Thymus (tissue), 14 donors: ENCODE measurements at places on chromosomes 11 and 22. TPM values are rescaled to one million over a fixed set of nuclear protein-coding genes. Genes with fewer than 3 reads are reported as not detected.

GRCh38 chr11:8719211-8719649, 36.6 kb downstream of the RPL27A start:
- H3K4me3 ChIP-seq: no peak overlapping the region
- no peaks in the 10 kb centered on the region for H3K27me3 ChIP-seq
- H3K4me1 ChIP-seq: no peaks in the 10 kb centered on the region
- no peak for DNase-seq
- H3K27ac ChIP-seq: no peak overlapping the region
- no peaks in the 10 kb centered on the region for H3K36me3 ChIP-seq

DNA sequence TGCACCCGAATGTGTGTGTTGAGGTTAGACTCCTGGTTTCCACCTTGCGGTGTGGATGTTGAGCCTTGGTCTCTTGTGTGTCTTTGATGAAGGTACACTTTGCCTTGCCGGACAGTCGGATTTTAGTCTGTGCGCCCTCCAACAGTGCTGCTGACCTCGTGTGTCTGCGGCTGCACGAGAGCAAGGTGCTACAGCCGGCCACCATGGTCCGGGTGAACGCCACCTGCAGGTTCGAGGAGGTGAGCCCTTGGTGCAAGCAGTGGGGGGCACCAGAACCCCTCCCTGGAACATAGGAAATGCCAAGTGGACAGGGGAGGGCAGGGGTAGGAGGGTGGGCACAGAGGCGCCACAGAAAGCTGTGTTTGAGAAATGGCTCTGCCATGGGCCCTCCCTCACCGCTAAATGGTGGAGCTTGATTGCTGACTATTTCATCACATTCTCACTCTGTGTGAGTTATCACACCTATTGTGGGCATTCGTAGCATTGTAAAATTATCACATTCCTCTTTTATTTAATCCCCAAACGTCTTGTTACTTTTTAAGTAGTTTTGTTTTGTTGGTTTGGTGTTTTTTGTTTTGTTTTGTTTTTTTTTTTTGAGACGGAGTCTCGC, 26.4 kb upstream of the PANX2 start:
- no peaks in the 10 kb centered on the region for H3K27me3 ChIP-seq
- peaks cover 8% of the 10 kb centered on the region for H3K4me1 ChIP-seq
- H3K36me3 ChIP-seq: no peaks in the 10 kb centered on the region
- H3K4me3 ChIP-seq: no peak overlapping the region

GRCh38 chr11:15944460-15944859, 411.9 kb downstream of the SOX6 start:
- H3K36me3 ChIP-seq: no peaks in the 10 kb centered on the region
- H3K27me3 ChIP-seq: peaks cover 14% of the 10 kb centered on the region
- no peak for DNase-seq
- H3K27ac ChIP-seq: no peak overlapping the region
- no peak overlapping the region for H3K4me3 ChIP-seq

DNA sequence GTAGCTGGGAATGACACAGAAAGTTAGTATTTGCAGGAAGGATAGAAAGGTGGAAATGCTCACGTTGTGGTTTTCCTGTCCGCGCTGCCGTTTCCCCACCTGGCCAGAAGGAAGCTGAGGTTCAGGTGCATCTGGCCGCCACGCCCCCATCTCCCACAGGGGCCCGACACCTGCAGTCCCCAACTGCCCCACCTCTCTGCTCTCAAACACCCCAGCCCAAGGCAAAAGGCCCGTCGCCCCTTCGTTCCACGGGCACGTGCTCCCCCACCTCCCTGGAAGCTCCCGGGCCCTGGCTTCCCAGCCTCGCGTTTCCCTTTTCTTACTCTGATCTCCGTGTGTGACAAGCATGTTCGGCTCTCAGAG, 985.1 kb downstream of the BRD1 start:
- no peaks in the 10 kb centered on the region for H3K4me1 ChIP-seq
- no peak overlapping the region for H3K27ac ChIP-seq
- H3K36me3 ChIP-seq: no peaks in the 10 kb centered on the region
- no peaks in the 10 kb centered on the region for H3K27me3 ChIP-seq
- no peak overlapping the region for H3K4me3 ChIP-seq

GRCh38 chr22:26725012-26725676, 67.8 kb downstream of the MIAT start:
- H3K27me3 ChIP-seq: no peaks in the 10 kb centered on the region
- no peak for DNase-seq
- H3K27ac ChIP-seq: no peak overlapping the region
- no peak overlapping the region for H3K4me3 ChIP-seq
- peaks cover 36% of the 10 kb centered on the region for H3K36me3 ChIP-seq
- no peaks in the 10 kb centered on the region for H3K4me1 ChIP-seq

DNA sequence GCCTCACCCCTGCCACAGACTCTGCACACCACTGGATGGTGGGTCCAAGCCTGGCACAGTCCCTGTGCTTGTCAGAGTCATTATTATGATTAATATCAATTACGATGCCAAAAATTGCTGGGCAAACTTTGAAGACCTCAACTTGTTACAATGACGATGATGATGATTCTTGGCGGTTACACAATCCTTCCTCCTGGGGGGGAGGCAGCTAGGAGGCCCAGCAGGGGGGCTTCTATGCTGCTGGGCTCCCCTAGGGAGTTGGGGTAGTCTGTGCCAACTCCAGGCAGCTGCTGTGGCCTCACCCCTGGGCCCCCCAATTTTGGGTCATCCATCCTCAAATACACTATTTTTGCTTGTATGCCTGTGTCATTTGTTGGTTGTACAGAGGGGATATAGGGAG, 12.0 kb downstream of the SLC35E4 start:
- H3K4me1 ChIP-seq: no peaks in the 10 kb centered on the region
- no peak for DNase-seq
- H3K27ac ChIP-seq: no peak overlapping the region
- H3K36me3 ChIP-seq: no peaks in the 10 kb centered on the region

- no peak overlapping the region for H3K4me3 ChIP-seq
- H3K27me3 ChIP-seq: no peaks in the 10 kb centered on the region
- DNase-seq: no peak
- no peaks in the 10 kb centered on the region for H3K4me1 ChIP-seq
- no peaks in the 10 kb centered on the region for H3K36me3 ChIP-seq
Observed at GRCh38 chr11:80388536-80388935, 947.7 kb upstream of the TENM4 start.

- H3K27ac ChIP-seq: no peak overlapping the region
- H3K36me3 ChIP-seq: peaks cover 3% of the 10 kb centered on the region
- H3K4me3 ChIP-seq: no peak overlapping the region
- no peaks in the 10 kb centered on the region for H3K27me3 ChIP-seq
- H3K4me1 ChIP-seq: no peaks in the 10 kb centered on the region
Observed at GRCh38 chr11:88327061-88327460, 10.5 kb downstream of the CTSC start.

DNA sequence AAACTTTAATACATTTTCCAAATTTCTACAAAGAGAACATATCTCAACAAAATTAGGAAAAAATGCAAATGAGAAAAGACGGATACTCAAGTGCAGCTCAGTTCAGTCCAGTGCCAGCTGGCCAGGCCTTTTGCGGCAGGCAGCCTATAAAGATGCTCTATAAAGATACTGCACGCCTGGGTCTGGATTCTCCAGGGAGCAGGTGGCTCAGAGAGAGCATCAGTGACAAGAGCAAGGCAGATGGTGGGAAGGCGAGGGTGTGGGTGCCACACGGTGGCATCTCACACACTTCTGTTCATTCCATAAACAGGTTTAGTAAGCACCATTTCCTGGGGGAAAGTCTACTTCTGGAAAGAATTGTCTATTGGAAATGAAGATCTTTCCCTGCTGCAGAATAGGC, 18.1 kb upstream of the SCN3B start:
- no peak overlapping the region for H3K4me3 ChIP-seq
- H3K36me3 ChIP-seq: no peaks in the 10 kb centered on the region
- no peak for DNase-seq
- no peaks in the 10 kb centered on the region for H3K4me1 ChIP-seq
- no peaks in the 10 kb centered on the region for H3K27me3 ChIP-seq

DNA sequence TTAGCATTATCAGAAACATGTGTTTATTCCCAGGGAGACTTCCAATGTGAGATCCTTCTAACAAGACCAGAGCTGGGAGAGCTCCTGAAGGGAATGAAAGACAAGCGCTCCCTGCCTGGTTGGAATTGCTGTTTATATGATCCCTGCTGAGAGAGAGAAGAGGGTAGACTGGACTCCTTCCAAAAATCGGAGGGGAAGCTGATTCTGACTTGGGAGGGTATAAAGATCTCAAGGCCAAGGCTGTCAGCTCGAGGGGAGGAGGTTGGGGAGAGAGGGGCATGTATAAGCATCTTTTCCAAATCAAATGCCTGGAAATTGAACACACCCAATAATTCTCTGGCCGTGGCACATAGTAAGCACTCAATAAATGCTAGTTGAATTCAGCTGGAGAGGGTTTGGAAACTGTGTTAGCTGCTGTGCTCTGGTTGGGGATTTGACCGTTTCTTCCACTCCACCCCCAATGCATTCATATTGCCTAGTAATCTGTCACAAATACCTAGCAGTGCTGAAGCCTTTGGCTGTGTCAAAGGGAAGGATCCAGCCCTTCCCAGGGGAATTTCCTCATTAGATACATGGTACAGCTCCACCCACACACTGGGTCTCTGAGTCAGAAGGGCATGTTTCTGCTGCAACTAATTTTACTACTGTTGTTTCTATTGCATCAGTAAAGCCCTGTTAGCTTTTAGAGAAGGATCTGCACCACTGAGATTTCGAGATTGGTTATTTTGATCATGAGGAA, 61.5 kb downstream of the CACNG2 start:
- no peaks in the 10 kb centered on the region for H3K4me1 ChIP-seq
- H3K27ac ChIP-seq: no peak overlapping the region
- H3K27me3 ChIP-seq: no peaks in the 10 kb centered on the region
- DNase-seq: no peak
- H3K36me3 ChIP-seq: no peaks in the 10 kb centered on the region

DNA sequence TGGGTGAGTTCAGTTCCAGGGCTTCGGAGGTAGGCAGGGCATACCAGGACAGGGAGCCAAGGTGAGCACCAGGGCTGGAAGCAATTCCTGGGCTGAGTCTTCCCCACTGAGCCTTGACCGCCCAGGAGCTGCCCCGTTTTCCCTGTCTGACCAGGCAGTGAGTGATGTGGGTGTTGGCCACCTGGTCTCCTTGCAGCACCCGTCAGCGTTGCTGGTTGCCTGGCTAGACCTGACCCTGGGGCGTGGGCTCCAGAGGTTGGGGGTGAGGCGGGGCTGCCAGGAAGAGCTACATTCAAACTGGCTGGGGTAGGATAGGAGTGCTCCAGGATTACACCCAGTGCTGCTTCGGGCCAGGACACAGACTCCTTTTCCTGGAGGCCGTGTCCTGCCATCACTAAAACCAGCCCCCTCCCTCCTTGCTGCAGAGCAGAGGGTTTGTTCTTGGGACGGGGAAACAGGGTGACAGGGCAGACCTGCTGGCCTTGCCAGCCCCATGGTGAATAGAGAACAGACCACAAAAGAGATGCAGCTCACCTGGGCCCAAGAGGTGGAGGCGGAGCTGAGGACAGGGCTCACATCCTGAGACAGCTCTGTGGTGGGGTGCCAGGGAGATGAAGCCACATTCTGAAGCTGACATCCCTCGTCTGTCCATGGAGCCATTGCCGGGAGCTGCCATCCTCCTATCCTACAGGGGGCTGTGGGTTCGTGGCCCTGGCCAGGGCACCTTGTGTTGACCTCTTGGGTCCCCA, 14.2 kb downstream of the INCENP start:
- no peaks in the 10 kb centered on the region for H3K4me1 ChIP-seq
- no peak for DNase-seq
- H3K27ac ChIP-seq: no peak overlapping the region
- H3K4me3 ChIP-seq: no peak overlapping the region
- no peaks in the 10 kb centered on the region for H3K27me3 ChIP-seq

DNA sequence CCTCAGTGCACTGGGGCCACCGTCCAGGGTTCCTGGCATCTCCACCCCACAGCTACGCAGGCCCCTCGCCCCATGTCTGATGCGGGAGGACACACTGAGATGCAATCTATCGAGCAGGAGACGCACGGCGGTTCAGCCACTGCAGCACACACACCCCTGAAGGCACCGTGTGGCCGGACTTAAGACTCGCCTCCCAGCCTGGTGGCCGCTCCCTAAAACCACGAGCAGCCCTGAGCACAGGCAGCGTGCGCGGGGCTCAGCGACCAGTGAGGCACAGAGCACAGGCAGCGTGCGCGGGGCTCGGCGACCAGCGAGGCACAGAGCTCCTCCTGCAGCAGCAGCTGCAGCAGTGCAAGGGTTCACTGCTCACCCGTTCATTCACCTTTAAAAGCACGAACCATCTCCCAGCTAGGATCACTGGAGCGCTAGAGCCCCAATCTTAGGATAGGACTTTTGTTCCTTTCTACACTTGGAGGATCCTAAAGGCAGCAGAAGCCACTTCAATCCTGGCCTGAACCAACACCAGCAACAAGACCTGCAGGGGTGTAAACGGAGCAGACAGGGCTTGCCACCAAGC, 31.4 kb downstream of the TOLLIP start:
- peaks cover 52% of the 10 kb centered on the region for H3K36me3 ChIP-seq
- H3K4me3 ChIP-seq: no peak overlapping the region
- DNase-seq: no peak
- no peaks in the 10 kb centered on the region for H3K4me1 ChIP-seq
- H3K27me3 ChIP-seq: no peaks in the 10 kb centered on the region
- no peak overlapping the region for H3K27ac ChIP-seq

DNA sequence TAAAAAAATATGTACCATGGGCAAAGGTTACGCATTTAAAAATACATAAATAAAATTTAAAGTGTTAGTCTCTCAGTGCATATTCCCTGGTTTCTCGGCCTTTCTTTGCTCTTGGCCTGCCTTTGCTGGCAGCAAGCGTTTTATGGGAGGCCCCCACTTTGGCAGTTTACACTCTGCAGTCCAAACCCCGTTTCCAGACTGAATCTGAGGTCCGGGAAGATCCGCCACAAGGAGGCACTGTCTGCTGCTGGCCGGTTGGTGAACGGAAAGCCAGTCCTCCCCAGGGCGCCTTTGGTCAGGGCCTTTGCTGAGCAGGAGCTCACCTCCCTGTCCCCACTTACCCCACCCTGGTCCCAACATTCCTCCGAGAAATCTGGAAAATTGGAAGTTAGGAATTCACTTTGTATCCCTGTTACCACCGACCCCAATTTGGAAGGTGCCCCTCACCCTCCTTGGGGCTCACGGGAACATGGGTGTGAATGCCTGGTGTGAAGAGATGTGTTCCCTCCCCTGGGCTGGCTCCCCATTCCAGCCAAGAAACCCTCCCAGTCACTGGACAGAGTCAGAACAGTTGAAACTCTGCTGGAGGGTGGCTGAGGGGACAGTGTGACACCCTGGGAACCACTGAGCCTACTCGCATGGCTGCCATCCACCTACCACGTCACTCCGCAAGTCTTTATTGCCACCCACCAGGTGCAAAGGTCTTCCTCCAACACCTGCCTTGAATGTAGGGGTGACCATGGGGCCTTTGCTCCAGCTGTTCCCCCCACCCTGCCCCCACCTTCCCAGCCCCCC, 9.4 kb upstream of the SF1 start:
- H3K27ac ChIP-seq: no peak overlapping the region
- H3K27me3 ChIP-seq: no peaks in the 10 kb centered on the region
- no peak overlapping the region for H3K4me3 ChIP-seq
- H3K36me3 ChIP-seq: peaks cover 45% of the 10 kb centered on the region
- H3K4me1 ChIP-seq: peaks cover 3% of the 10 kb centered on the region

The WNT11 gene
- total RNA-seq: 1.5 TPM

The BACE1 gene
- total RNA-seq: 1.7 TPM

The CRYBB3 gene
- total RNA-seq: 0.09 TPM

The PARVG gene
- total RNA-seq: 60.8 TPM

The MOGAT2 gene
- total RNA-seq: 0.14 TPM

The OR10D3 gene
- total RNA-seq: not detected

The C11orf21 gene
- total RNA-seq: 2.4 TPM

The LRRC56 gene
- 0.47 TPM for total RNA-seq
